Naive thymus-derived CD4-positive, alpha-beta T cell (primary cell): ENCODE measurements at places on chromosomes 6 and 20.

DNA sequence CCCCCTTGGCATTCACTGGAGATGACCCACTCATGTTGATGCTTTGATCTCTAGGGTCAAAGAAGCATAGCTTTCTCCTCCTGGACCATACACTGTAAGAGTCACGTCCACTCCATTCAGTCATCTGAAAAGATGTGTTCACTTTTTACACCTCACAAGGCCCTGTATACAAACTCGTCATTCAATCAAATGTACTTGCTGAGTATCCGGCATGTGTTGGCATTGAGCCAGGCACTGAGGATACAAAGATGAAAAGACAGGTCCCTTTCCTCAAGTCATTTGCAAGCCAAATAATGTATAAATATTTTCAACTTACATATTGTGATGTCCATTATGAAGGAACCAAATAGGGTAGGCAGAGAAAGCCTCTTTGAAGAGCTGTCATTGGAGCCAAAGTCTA, 32.6 kb upstream of the CSNK2A1 start:
- no peak for DNase-seq

- no peak for DNase-seq
Observed at GRCh38 chr20:36085686-36086267, 68.8 kb upstream of the EPB41L1 start.

DNA sequence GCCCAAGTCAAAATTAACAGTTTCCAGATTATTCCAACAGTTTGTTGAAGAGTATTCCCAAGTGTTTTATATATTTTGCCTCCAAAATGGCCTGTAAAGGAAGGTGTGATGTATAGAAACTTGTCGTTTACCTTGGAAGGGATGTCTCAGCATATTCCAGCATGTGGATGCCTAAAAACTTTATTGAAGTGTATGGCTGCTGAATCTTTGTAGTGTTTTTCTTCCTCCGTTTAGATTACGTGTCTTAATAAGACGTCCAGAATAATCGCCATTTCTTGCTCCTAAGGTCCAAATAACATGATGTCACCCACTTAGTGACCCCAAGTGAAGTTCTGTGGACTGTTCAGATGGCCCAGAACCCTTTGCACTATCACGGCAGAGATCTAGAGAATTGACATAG, 18.0 kb upstream of the SF3B5 start:
- no peak for DNase-seq

DNA sequence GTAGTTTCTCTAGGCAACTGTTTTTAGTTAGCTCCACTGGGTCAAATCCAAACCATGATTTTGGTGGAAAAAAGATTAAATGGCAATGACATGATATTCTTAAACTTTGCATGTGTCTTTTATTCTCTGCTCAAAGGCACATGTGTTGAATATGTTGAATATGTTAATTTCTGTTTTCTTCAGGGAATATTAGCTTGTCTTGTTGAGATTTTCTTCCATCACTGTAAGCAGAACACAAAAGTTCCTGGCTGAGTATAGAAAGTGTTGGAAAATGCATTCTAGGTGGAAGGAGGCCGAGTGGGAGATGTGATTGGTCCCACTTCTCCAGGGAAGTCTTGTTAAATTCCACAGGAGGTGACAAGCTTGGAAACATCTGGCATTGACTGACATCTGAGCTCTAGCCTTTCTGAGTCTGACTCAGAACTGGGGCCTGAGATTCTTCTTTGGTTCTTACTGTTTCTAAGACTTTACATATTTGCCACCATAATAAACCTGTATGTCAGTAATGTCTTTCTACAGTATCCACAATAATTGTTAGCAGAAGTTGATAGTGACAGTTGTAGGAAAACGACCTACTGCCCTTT, 81.1 kb downstream of the LAMA4 start:
- DNase-seq, result no peak

- DNase-seq, result no peak
Observed at GRCh38 chr20:14830899-14831298, 493.5 kb upstream of the FLRT3 start.

GRCh38 chr20:18780385-18781130, 33.0 kb upstream of the SCP2D1 start:
- DNase-seq, result no peak

GRCh38 chr6:136751522-136751956, 40.7 kb downstream of the MAP3K5 start:
- DNase-seq, result peak; percentile 78

DNA sequence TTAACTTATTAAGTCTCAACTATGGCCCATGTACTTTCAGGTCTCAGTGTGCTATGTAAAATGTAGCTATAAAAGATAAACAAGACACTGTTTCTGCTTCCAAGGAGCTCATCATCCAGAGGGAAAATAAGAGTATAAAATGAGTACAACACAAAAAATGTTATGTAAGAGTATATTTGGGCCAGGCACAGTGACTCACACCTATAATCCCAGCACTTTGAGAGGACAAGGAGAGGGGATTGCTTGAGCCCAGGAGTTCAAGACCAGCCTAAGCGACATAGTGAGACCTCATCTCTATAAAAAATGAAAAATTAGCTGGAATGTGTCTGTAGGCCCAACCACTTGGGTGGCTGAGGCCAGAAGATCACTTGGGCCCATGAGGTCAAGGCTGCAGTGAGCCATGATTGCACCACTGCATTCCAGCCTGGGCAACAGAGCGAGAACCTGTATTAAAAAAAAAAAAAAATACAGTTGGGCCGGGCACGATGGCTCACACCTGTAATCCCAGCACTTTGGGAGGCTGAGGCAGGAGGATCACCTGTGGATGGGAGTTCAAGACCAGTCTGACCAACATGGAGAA, 124.0 kb downstream of the EDN1 start:
- DNase-seq, result no peak
